RPMI7951 (cell line): ENCODE measurements at places on chromosomes 2 and 18. TPM values are rescaled to one million over a fixed set of nuclear protein-coding genes. Genes with fewer than 3 reads are reported as not detected.

DNA sequence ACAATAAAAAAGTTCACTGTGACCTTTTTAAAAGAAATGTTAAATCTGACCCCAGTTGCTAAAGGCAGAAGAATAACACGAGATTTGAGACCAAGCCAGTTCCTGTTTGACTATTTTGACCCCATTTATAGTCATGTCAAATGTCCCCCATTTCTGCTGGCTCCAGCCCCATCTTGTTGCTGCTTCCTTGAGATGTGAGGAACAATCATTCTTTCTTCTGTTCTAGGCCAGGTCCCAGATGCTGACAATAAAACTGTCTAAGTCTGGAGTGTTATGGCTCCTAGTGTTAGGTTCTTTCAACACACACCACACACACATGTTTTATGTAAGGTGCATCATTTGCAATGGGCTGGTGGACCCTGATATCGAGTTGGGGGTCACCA, 92.0 kb upstream of the CYP1B1 start:
- no peak for DNase-seq

- no peak for DNase-seq
Observed at GRCh38 chr2:125643128-125643527, 1012.8 kb upstream of the GYPC start.

Gene ZNF385B
- 0.48 TPM in 1 of 2 replicates, not detected in the other for total RNA-seq

DNA sequence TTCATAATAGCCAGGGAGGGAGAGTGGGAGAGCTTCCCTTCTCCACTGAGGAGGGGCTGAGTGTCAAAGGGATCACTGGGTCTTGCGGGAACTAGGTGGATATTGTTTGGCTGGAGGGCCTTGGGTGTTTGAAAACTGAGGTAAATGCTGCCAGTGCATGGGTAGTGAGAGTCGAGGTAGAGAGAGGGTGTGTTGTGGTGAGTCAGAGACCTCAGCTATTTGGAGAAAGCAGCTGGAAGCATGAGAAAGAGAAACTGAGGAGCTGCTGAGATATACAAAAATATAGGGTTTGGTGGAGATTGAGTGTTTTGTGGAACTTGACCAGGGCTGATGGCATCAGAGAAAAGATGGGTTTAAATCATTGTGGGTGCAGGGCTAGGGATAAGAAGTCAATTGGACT, 127.0 kb upstream of the CCDC195 start:
- peak; percentile 48 for DNase-seq

DNA sequence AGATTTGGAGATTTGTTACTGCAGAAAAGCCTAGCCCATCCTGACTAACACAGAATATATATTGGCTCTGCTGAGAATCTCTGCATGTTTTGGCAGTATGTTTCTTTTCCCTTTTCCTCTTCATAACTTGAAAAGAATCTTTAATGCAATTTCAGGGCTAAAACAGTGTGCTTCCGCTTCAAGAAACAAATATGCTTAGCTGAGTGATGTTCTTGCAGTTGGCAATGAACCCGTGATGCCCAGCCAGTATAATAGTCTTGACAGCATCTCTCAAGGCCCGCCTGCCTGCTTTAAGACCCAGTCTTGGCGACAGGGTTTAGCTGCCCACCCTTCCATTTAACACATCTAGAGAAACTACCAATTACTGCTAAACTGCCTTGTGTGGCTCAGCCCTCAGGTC, 184.5 kb downstream of the INO80D start:
- DNase-seq = no peak

Gene CASP8
- 43.4 and 45.3 TPM in 2 replicates for total RNA-seq

GRCh38 chr2:30721668-30722647, 85.3 kb downstream of the CAPN13 start:
- no peak for DNase-seq

DNA sequence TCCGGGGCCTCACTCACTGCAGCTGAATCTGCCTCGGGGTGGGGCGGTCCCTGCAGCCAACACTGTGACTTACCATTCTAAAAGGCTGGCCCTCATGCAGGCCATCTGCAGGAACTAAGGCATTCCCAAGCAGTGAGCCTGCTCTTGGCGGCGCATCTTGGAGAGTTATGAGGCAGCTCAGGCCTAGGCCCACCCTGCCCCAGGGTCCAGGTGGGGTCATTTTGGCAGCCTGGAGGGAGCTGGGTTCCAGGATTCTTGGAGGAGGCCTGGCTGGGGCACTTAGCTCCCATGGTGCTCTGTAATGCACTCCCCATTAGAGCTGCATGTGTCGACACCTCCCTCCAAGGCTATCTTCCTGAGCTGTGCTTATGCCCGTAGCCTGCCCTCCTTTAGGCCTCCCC, 14.8 kb upstream of the BIN1 start:
- peak; percentile 78 for DNase-seq

Gene MYO3B
- 0.12 TPM in 1 of 2 replicates, not detected in the other for total RNA-seq

GRCh38 chr2:232249096-232249495, 129.5 kb upstream of the ALPP start:
- no peak for DNase-seq

DNA sequence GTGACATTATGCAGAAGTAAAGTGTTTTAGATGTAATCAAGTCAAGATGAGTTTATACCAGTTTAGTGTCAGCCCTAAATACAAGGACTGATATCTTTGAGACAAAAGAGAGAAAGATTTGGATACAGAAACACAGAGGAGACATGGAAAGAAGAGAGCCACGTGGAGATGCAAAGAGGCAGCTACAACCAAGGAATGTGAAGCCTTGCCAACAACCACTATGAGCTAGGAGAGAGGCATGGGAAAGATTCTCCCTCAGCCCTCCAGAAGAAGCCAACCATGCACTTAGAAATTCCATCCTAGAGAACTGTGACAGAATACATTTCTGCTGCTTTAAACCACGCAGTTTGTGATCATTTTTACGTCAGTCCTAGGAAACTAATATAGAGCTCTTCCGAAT, 217.2 kb downstream of the DOK6 start:
- no peak for DNase-seq

Gene REG1B
- total RNA-seq = not detected in 2 replicates
